ENCODE measurements at places on chromosomes 11 and 22.

- DNase-seq: no peak
Measured at GRCh38 chr11:128354476-128354875, 232.9 kb downstream of the ETS1 start.

DNA sequence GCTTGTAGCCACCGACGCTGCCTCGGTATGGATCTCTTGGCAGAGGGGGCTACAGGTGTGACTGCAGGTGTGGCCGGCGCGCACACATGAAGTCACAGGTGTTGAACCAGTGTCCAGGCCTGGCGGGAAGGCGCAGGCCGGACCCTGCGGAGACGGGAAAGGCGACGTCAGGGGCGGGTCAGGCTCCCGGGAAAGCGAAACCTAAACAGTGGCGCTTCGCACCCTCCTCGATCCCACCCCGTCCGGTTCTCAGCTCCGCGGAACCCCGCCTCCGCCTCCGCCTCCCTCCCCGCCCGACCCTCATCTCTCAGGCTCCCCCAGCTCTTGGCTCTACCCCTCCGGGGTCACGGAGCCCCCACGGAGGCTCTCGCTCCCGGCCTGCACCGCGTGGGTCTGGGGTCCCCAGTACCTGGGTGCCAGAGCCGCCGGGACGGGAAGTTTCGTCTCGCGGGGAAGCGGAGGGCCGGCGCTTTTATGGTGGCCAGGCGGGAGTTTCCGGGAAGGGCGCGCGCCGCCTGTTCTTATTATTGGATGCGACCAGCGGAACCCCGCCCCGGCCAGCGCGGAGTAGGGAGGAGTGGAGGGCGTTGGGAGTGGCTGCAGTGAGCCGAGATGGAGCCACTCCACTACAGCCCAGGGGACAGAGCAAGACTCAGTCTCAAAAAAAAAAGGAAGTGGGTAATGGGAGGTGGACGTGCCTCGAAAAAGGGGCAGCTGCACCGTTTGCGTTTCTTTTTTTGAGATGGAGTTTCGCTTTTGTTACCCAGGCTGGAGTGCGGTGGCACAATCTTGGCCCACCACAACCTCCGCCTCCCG is at the start of gene IRF7:
Gene IRF7, minus strand, starts transcription at position 447 of the 816 bp plus-strand sequence. CDS start 586 bp downstream, outside the sequence.
- DNase-seq: peak; percentile 94

- no peak for DNase-seq
Measured at GRCh38 chr22:25167082-25167481, 32.6 kb upstream of the CRYBB3 start.

DNA sequence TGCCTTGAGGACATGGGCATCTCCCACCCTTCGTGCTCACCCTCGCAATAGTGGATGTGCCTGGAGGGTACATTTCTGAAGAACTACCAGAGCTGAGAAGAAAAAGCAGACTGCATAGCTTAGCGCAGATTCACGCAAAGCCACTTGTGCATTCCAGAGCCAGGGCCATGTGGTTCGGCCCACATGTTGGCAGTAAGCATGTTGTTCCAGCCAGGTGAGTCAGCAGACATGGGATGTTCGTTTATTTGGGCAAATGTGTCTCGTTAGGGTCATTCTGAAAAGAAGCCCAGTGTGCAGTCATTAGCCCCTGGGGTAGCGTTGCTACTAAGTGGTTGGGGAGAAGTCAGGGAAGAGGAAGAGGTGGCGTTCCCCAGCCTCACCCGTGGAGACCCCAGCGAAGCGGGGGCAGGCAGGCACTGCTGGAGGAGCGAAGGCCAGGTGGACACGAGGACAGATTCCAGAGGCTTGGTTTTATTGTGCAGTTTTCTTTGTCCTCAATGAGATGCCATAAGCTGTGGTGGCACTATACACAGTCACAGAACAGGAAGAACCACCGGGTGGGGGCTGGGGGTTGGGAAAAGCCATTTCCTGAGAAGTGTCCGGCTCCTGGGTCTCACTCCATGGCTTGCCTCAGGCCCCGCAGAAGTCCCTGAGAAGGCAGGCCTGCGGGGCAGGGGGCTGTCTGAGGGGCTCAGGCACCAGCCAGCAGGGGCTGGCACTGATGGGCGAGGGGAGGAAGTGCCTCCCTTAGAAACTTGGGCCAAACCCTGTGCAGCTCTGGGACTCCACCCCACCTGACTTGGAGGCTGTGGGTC is 5.0 kb downstream of the THY1 start:
- DNase-seq: no peak

DNA sequence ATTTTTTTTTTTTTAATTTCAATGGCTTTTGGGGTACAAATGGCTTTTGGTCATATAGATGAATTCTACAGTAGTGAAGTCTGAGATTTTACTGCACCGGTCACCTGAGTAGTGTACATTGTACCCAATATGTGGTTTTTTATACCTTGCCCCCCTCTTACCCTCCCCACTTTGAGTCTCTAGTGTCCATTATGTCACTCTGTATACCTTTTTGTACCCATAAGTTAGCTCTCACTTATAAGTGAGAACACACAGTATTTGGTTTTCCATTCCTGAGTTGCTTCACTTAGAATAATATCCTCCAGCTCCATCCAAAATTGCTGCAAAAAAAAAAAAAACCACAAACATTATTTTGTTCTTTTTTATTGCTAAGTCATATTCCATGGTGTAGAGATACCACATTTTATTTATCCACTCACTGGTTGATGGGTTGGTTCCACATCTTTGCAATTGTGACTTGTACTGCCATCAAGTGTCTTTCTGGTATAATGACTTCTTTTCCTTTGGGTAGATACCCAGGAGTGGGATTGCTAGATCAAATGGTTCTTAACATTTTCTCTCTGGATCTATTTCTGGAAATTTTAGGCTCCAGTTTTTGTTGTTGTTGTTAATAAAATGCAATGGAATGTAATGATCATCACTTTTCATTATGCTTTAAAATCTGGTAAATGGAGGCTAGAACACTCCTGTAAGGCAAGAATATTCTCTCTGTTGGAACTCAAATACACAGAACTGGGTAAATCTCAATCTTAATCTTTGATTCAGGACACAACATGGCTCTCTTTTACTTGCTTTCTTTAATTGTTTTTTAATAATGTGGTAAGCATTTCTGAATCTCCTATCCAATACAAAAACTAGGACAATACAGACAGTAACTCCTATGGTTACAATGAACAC is 10.3 kb downstream of the NEAT1 start:
- peak; percentile 13 for DNase-seq

Data from CD4-positive, alpha-beta T cell treated with Interleukin-17A for 4 hours (primary cell).